Fibroblast of skin of abdomen (primary cell): ENCODE measurements at places on chromosomes 3 and 15.

DNA sequence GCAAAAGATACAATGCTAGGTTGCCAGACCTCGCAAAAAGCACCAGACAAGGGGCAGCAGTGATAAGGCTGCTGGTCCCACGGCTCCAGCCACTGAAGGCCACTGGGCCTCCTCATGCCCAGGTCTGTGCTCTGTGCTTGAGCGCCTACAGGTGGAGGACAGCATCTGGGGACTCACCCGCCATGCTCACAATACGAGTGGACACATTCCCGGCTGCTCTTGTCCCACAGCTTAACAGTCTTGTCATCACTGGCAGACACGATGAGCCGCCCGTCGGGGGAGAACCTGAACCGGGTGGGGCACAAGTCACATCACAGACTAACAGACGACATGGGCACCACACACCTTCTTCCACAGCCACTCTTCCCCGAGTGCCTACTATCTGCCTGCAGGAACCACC lies 7.4 kb downstream of the POC1A start:
- DNase-seq: no peak

- no peak for DNase-seq
These were observed 214.5 kb downstream of the NTRK3 start for GRCh38 chr15:88042047-88042446.

DNA sequence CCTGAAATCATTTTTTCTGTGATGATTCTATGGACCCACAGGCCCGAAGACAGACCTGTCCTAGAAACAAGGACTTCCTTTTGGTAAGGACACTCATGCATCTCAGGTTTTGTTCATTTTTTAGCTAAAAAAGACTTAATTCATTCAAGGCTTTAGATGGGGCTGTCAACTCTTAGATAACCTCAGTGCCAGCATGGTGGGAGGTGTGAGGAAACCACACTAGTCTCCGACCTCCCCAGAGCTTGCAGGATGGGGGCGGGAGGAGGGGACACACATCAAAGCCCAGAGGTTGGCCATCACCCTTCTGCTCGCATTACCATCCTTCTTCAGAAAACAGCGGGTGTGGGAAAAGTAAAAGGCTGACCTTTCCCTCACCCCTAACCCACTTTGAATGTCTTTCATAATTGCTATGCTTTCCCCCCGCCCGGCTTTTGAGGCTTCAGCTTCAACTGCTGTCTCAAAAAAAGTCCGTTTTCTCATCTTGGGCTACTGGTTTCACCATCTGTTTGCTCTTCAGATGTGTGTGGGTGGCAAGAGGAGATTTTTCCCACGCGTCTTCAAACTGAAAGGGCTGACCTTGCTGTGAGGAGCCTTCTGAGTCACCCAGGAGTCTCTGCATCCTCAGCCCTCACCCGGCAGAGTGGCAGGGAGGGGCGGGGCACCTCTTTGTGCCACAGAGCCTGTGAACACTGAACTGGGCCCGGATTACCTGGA lies 27.6 kb upstream of the CXCR6 start:
- DNase-seq: peak; percentile 57

GRCh38 chr15:97082830-97083229 lies 752.3 kb downstream of the NR2F2 start:
- no peak for DNase-seq

DNA sequence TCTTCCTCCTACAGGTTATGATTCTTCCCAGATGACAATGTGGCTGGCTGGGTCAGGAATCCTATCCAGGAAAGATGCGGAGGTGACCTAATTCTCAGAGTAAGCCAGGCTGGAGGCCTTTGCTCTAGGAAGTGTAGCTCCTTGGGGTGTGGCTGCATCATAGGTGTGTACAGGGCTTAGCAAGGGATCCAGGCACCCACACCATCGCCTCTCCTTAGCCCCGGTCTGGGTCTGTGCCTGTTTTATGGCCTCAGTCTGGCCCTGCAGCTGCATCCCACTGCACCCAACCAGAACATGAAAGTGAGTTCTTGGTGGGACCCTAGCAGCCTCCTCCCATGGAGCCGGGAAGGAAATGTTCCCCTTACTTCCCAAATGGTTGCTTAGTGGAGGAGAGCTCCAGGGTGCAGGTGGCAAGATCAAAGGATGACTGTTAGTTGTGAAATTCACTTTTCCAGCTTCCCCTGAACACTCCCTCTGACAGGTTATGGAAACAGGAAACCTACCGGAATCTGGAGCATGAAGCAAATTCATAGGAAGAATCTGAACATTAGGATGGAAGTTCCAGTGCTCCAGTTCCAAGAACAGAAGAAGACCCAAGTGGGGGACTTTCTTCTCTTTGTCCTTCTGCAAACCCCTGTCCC lies 2.7 kb upstream of the AMOTL2 start:
- DNase-seq: no peak

DNA sequence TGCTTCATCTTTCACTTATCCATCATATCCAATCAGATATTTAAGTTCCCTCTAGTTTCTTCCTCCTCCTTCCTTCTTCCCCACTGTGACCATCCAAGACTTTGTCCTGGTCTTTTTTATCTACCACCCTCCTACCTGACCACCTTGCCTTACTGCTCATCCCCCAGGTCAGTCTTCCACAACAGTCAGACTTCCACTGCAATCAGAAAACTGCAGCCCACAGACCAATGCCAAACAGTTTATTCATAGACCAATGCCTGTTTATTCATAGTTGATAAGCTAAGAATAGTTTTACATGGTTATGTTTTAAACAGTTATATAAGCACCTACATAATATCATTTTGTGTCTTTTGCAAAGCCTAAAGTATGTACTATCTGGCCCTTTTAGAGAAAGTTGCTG lies 65.5 kb downstream of the TRIM69 start:
- no peak for DNase-seq

DNA sequence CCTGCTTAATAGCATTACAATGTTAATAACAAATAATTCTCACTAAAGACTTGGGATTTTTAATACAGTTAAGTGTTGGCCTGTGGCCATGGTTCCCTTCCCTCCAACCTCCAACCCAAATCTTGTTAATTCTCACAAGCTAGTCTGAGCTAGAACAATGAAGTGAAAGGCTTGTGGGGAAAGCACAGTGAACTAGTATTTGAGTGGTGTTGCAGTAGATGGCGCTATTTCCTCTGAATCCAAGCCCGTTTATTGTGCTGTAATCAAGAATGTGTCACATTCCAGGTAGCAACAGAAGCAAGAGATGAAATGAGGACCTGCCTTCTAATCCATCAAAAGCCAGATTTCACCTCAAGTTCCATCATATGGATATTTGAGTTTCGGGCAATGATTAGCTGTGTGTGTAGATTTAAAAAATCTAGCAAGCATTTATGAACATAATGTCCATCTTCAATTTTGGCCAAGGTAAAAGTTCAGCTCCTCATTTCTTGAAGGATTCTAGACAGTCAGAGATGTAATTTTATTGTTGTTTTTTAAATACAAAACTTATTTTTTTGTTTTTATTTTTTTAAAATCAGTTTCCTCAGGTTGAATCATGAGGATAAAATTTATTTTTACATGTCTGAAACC lies 160.7 kb downstream of the SQOR start:
- DNase-seq: peak; percentile 15

DNA sequence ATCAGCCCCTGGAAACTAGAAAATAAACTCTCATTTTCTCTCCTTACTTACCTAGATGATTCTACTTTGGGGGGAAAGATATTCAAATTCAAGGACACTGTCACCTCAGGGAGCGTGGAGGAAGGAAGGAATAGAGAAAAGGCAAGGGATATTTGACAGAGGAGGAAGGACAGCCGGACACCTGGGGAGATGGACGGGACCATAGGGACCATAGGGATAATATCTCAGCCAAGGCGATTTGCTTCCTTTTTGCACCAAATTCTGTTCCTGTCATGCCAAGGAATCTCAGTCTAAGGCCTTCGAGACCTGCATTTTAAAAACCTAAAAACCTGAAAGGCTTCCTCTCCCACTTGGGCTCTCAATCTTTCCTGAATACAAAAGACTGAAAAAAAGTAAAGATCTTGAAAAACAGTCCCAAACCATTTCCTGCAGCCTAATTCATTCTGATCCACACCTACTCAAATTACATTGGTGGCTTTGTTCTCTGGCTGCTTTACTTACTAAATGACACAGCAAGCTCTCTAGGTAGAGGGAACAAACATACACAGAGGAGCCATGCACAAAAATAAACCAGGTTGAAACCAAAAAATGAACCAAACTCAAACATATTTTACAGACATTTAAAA lies 73.9 kb upstream of the SLC24A5 start:
- no peak for DNase-seq

DNA sequence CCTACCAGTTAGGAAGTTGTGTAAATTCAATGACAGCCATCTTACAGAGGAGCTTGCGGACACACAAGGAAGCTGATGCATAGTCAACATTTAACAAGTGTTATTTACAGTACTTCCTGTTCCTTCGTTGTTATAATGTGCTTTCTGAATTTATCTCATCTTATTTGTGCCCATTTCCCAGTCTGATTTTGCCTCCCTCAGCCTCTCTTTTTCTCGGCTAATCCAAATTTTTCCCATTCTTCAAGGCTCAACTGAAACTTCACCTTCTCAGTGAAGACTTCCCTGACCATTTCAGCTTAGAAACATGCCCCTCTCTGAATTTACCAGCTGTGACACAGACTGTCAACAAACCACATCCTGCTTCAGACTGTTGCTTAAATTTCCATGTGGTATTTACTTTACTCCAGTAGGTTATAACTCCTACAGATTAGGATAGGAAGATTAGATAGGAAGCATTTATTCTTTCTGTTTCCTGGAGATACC lies 55.7 kb upstream of the CP start:
- DNase-seq: peak; percentile 70

- no peak for DNase-seq
These were observed 7.7 kb upstream of the MAP1A start for GRCh38 chr15:43509660-43510199.

DNA sequence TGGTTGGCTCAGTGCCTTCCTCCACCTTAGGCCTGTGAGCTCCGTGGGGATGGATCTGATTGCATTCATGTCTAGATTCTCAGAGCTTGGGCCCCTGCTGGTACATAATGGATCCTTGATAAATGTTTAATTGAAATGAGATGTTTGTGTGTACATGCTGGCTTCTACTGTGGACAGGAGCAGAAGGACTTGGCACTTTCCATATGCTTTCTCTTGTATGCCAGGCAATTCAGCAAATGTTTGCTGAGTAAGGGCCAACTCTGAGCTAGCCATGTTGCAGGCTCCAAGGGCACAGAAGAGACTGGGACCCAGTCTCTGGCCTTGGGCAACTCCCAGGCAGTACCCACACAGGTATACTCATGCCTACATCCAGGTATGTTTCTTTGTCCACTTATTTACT lies 67.0 kb downstream of the RAB11A start:
- no peak for DNase-seq

DNA sequence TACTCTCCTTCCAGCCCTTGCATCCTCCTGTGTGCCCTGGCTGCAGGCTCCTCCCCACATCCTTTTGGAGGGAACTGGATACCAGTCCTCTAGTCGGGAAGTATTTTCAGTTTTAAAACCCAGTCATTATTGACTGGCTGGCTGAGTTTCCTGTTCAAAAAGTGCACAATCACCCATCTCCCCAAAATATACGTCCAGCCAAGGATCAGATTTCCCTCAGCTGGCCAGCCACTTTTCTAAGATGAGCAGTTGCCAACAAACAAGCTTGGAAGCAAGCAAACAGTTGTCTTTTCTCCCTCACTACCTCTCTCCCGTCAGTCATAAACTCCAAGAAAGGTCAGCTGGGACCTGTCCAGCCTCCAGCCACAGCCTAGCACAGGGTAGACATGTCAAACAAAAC lies 147.7 kb upstream of the GALNT15 start:
- no peak for DNase-seq

- peak; percentile 97 for DNase-seq
These were observed 16.2 kb downstream of the MB21D2 start for GRCh38 chr3:192901435-192901834.

- DNase-seq: peak; percentile 78
These were observed at the start of gene LRRFIP2 for GRCh38 chr3:37174532-37175126. LRRFIP2 (minus strand) TSS chr3:37174582; CDS start chr3:37148983, 25,599 bp downstream.

GRCh38 chr3:132626955-132627354 lies 29.9 kb downstream of the ACKR4 start:
- DNase-seq: no peak

DNA sequence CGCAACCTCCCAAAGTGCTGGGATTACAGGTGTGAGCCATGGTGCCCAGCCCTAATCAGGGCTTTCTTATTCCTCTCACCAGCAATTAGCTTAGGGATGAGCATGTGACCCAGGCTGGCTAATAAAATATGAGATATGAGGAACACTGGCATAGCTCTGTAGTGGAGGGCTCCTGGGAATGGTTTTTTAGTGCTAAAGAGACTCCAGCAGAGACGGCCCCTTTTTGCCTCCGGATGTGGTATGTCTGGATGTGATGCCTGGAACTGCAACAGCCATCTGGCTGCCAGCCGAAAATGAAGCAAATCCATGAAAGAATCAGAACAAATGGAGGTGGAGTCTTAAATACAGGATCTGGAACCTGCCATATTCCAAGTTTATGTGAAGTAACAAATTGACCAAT lies 69.1 kb upstream of the MAGI1 start:
- peak; percentile 94 for DNase-seq

- DNase-seq: no peak
These were observed 471.3 kb upstream of the TPRG1 start for GRCh38 chr3:188700501-188700900.

DNA sequence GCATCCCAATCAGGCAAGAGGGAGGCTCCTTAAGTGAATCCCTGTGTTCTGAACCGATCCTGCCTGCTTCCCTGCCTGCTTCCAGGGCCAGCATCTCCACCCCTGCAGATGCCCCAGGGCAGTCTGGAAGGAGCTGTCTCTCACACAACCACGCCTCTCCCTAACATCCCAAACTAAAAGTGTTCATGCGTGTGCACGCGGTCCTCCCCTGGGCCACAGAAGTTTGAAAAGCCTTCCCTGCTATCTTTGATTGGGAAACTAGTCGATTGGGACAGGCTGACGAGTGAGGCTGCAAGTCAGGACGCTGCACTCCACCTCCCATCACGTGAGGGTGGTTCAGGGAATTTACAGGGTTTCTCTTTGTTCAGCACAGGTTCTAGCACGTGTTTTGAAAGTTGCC lies 340.9 kb upstream of the ICE2 start:
- DNase-seq: no peak

GRCh38 chr3:195196266-195196665 lies 74.7 kb downstream of the XXYLT1 start:
- DNase-seq: peak; percentile 60

- DNase-seq: peak; percentile 24
These were observed 23.7 kb downstream of the CEP19 start for GRCh38 chr3:196688349-196688748.
